Hair follicle dermal papilla cell (primary cell): ENCODE measurements at places on chromosomes 7 and 10. TPM values are rescaled to one million over a fixed set of nuclear protein-coding genes. Genes with fewer than 3 reads are reported as not detected.

CRTAC1 gene
- not detected in 2 replicates for total RNA-seq

PALD1 gene
- 0.12 and 0.16 TPM in 2 replicates for total RNA-seq

ARHGAP19 gene
- total RNA-seq, result 3.6 and 4.4 TPM in 2 replicates

COL26A1 gene
- not detected in 2 replicates for total RNA-seq

SERPINE1 gene
- 290 and 467 TPM in 2 replicates for total RNA-seq

SUN3 gene
- not detected in 2 replicates for total RNA-seq

CLRN3 gene
- total RNA-seq, result not detected in 2 replicates

WDFY4 gene
- not detected in 2 replicates for total RNA-seq

EGFR gene
- 58.7 and 63.6 TPM in 2 replicates for total RNA-seq

STAG3 gene
- total RNA-seq, result 0.12 and 0.32 TPM in 2 replicates

SCART1 gene
- 4.3 and 5.2 TPM in 2 replicates for total RNA-seq

AUTS2 gene
- 22.3 and 25.2 TPM in 2 replicates for total RNA-seq

CDK14 gene
- total RNA-seq, result 35.3 and 45.1 TPM in 2 replicates

CLCN1 gene
- total RNA-seq, result under 0.01 TPM in 1 of 2 replicates, not detected in the other

CARD11 gene
- not detected in 2 replicates for total RNA-seq

TMEM273 gene
- not detected in 2 replicates for total RNA-seq

SPDYE11 gene
- not detected in 2 replicates for total RNA-seq

SLC13A1 gene
- not detected in 2 replicates for total RNA-seq

AHCYL2 gene
- total RNA-seq, result 8.9 TPM in 2 replicates

AGAP3 gene
- 42.9 and 73.5 TPM in 2 replicates for total RNA-seq

CYP3A7 gene
- not detected in 2 replicates for total RNA-seq

NODAL gene
- not detected in 2 replicates for total RNA-seq

ANKIB1 gene
- 66.3 and 71.7 TPM in 2 replicates for total RNA-seq

FAM131B gene
- total RNA-seq, result 1.3 and 1.8 TPM in 2 replicates

OPN1SW gene
- total RNA-seq, result not detected in 2 replicates

PGAM2 gene
- 0.24 and 0.32 TPM in 2 replicates for total RNA-seq

VOPP1 gene
- total RNA-seq, result 95.4 and 95.8 TPM in 2 replicates

AMPH gene
- total RNA-seq, result 18.3 and 22.6 TPM in 2 replicates

IGFBP1 gene
- 0.12 TPM in 1 of 2 replicates, not detected in the other for total RNA-seq

KLF14 gene
- total RNA-seq, result 0.12 TPM in 1 of 2 replicates, not detected in the other

RADIL gene
- 0.81 and 2.3 TPM in 2 replicates for total RNA-seq

COA1 gene
- total RNA-seq, result 37.8 and 43.2 TPM in 2 replicates

MICALL2 gene
- total RNA-seq, result 13.4 and 17.2 TPM in 2 replicates

CYCS gene
- 20.9 and 21.9 TPM in 2 replicates for total RNA-seq

ZNF736 gene
- total RNA-seq, result 10.7 and 12.0 TPM in 2 replicates

ADRB1 gene
- total RNA-seq, result not detected in 2 replicates

PNLIPRP3 gene
- total RNA-seq, result 0.12 TPM in 1 of 2 replicates, not detected in the other

KRIT1 gene
- total RNA-seq, result 49.3 and 56.3 TPM in 2 replicates

MTERF1 gene
- total RNA-seq, result 10.1 and 13.0 TPM in 2 replicates

FOXI2 gene
- total RNA-seq, result not detected in 2 replicates

ITPRIP gene
- 22.9 and 23.1 TPM in 2 replicates for total RNA-seq

EBLN1 gene
- total RNA-seq, result not detected in 2 replicates

EIF4H gene
- total RNA-seq, result 292 and 310 TPM in 2 replicates

PSD gene
- total RNA-seq, result 0.61 and 1.1 TPM in 2 replicates

GPER1 gene
- total RNA-seq, result 4.2 and 6.0 TPM in 2 replicates

SUPV3L1 gene
- 24.5 and 27.4 TPM in 2 replicates for total RNA-seq

IL6 gene
- total RNA-seq, result 20.2 and 32.3 TPM in 2 replicates

ZCCHC24 gene
- total RNA-seq, result 101 and 106 TPM in 2 replicates

HGF gene
- 1.8 and 4.5 TPM in 2 replicates for total RNA-seq

JAKMIP3 gene
- 0.24 and 0.32 TPM in 2 replicates for total RNA-seq

ZNF365 gene
- 3.9 and 4.0 TPM in 2 replicates for total RNA-seq

TRPV5 gene
- total RNA-seq, result not detected in 2 replicates

KDM7A gene
- total RNA-seq, result 4.4 and 7.6 TPM in 2 replicates

MLXIPL gene
- not detected in 2 replicates for total RNA-seq

CASTOR2 gene
- total RNA-seq, result 34.7 and 34.9 TPM in 2 replicates

ANKRD22 gene
- total RNA-seq, result 0.16 TPM in 1 of 2 replicates, not detected in the other
